ENCODE measurements at places on chromosomes 4 and X.

DNA sequence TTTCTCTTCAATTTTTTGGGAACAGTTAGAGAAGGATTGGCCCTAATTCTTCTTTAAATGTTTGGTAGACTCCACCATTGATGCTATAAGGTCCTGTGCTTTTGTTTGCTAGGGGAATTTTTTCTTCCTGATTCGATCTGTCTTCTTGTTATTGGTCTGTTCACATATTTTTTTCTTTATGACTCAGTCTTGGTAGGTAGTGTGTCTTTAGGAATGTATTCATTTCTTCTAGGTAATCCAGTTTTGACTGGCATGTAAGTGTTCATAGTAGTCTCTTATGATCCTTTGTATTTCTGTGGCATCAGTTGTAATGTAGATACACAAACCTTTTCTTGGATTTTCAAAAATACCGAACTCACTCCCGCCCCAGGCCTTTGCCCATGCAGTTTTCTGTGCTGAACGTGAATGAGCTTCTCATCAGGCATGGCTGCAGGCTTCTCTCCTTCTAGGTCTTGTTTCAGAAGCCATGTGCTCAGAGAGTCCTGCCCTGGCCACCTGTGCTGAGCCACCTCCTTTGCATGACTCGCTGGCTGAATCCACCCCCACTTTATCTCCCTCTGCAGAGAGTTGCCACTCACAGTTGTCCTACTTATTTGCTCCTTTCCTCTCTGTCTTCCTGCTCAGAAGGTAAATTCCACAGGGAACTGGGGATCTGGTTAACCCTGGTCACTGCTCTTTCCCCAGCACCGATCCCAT lies 67.0 kb downstream of the STK32B start:
- DNase-seq = no peak

- no peak for DNase-seq
Measured at GRCh38 chr4:33448948-33449347, 2728.8 kb downstream of the PCDH7 start.

GRCh38 chrX:40152173-40152711 lies 54.5 kb upstream of the BCOR start:
- DNase-seq = no peak

- no peak for DNase-seq
Measured at GRCh38 chrX:130594453-130594916, 192.7 kb downstream of the RBMX2 start.

DNA sequence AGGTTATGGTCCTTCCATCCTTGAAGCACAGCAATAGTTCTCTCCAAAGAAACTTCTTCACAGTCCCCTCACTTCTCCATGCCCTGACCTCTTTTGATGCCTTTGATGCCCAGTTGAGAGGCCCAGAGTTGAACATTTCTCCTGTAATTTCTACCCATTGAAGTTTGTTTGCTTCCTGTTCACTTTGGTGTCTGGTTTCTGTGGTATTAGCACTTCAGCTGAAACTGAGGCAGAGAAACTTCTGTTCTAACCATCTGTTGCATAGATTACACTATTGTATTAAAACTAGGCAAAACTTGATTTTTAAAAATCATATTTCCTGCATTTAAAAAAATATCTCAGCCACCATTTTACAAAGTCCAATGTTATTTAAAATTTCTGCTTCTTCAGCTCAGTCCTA lies 89.8 kb upstream of the ADGRG2 start:
- DNase-seq = no peak

GRCh38 chr4:42381666-42382065 lies 15.6 kb upstream of the SHISA3 start:
- no peak for DNase-seq

DNA sequence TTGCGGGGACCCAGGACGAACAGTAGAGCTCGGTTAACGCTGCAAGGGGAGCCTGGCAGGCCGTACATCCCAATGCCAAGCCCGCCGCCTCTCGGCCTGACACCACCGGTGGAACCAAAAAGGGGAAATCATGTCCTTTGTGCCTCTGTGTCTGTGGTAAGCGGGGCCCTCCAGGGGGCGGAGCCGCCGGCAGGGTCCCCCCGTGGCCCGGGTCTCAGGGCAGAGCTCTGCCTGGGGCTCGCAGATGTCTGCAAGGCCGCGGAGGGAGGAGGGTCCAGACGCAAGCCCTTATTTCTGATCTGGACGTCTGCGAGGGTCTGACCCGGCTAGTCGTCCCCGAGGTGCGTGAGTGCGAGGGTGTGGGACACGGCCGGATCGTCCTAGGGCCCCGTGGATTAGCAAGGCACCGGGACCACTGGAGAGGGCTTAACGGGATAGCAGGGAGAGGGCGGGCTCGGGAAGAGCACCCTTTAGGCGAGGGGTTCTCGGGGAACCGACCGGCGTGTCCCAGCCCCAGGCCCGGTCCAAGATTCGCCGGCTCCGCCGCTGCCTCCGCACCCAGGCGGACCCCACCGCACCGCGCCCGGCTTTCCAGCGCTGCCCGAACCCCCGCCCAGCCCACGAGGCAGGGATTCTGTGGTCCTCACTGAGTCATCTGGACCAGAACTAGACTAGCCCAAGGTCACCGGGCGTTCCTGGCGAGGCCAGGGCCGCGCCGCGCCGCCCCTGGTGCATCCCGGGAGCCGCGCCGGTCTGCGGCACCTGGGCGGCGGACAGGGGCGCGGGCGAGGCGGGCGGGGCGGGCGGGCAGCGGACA lies 863 bp upstream of the FAM193A start:
- peak; percentile 76 for DNase-seq

- DNase-seq = no peak
Measured at GRCh38 chr4:26713563-26714151, 129.8 kb downstream of the TBC1D19 start.

GRCh38 chr4:72468904-72469502 lies 100.0 kb downstream of the ADAMTS3 start:
- peak; percentile 35 for DNase-seq

GRCh38 chr4:3233391-3234071 lies 15.4 kb upstream of the MSANTD1 start:
- DNase-seq = no peak

- DNase-seq = no peak
Measured at GRCh38 chr4:66266035-66266434, 595.7 kb upstream of the EPHA5 start.
